ENCODE measurements at places on chromosomes 3 and 15.

- no peak for DNase-seq
Observed at GRCh38 chr3:58591517-58592510, 14.6 kb upstream of the FAM107A start.

- DNase-seq, result no peak
Observed at GRCh38 chr3:148372206-148372875, 325.4 kb upstream of the AGTR1 start.

GRCh38 chr3:16600780-16601536 lies 4.3 kb downstream of the DAZL start:
- DNase-seq, result peak; percentile 62

DNA sequence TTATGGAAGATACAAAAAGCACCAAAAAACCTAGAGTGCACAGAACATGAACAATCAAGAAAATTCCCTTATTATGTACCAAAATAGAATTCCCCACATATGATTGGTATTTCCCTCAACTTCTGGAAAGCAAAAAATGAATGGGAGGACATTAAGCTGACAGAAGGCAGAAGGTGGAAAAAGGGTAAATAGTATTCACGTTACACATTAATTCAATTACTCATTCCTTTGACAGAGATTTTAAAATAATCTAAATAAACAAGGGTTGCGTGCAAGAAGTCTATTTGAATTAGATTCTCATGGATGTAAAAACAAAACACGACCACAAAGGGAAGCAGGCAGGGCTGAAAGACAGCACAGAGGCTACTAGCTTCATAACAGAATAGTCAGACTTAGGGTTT lies 260.5 kb upstream of the ZPLD1 start:
- no peak for DNase-seq

DNA sequence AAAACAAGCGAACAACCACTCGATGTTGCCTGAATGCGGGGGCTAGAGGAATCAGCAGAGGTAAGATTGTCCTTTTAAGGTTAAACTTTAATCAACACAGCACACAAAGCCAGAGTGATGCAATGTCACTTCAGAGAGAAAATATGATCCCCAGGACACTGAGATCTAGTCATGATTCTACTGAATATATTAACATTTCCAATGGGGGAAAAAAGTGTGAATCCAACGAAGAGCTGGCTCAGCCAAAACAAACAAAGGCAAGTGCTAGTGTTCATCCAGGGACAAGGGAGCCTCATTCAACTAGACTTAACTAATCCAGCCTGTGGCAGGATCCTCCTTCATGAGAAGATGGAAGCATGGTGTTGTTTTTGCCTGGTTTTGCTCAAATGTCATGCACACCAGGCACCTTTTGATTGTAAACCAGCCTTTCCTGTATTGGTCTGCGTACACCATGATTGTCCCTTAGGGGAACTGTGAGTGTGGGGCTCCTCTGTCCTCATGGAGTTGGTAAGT lies 35.8 kb downstream of the SCG5 start:
- DNase-seq, result no peak

GRCh38 chr3:45583021-45583851 lies 11.3 kb upstream of the LIMD1 start:
- DNase-seq, result no peak

GRCh38 chr15:57152666-57153539 lies 223.4 kb upstream of the CGNL1 start:
- no peak for DNase-seq

- no peak for DNase-seq
Observed at GRCh38 chr3:185225523-185225922, 28.3 kb downstream of the EHHADH start.

DNA sequence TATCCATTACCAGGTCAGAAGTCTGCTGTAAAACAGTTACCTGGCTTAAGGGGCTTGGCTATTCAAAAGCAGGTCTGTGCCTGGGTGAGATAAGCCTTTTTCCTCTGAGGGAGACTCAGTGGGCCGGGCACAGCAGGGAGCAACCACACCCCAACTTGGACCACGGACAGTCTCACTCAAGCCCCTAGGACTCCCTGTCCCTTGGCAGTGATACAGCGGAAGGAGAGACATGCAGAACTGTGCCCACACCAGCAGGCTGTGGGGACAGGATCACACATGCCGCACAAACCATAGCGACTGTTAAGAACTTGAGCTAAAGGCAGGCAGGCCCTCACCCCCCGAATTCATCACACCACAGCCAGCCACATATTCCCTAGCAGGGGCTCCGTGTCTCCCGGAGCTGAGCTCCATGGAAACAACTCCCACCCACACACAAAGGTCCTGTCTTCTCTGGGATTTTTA lies 2.8 kb upstream of the GP5 start:
- no peak for DNase-seq

- DNase-seq, result no peak
Observed at GRCh38 chr15:91521548-91521947, 332.0 kb upstream of the SLCO3A1 start.

DNA sequence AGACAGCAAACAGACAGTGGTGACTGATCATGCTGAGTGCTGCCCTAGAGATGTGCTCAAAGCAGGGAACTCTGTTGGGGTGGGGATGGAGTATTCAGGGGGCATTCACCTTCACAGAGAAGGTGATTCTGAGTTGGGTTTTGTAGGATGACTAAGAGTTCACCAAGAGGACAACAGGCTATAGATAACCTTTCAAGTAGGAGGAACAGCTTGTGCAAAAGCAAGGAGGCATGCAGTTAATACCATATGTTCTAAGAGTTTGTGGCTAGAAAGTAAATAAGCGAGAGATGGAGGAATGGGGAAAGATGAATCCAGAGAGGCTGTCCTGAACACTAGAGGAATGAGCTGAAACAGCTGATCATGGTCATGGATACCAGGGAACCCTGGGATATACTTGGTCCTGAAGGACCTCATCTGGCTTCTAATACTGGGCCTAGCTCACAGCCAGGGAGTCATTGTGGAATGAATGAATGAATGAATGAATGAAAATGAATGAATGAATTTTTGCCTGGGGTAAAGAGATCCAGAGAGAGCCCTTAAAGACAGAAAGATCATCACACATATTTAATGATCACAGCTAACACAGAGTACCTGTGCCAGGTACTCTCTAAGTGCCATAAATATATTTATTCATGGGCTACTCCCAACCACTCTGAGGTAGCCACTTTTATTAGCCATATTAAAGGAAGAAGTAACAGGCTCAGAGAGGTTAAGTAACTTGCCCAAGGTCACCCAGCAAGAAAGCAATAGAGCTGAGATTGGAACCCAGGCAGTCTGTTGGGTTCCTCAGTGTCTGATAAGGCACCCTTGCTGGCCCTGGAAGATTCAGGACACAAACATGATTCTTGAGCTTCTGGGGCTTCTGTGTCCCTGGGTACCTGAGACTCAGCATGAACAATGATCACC lies 22.0 kb downstream of the SMAD6 start:
- no peak for DNase-seq

- no peak for DNase-seq
Observed at GRCh38 chr3:161043336-161044035, 61.7 kb downstream of the B3GALNT1 start.

- no peak for DNase-seq
Observed at GRCh38 chr3:16907243-16907642, 22.5 kb downstream of the PLCL2 start.

- no peak for DNase-seq
Observed at GRCh38 chr3:151290673-151291072, 12.3 kb upstream of the P2RY14 start.

DNA sequence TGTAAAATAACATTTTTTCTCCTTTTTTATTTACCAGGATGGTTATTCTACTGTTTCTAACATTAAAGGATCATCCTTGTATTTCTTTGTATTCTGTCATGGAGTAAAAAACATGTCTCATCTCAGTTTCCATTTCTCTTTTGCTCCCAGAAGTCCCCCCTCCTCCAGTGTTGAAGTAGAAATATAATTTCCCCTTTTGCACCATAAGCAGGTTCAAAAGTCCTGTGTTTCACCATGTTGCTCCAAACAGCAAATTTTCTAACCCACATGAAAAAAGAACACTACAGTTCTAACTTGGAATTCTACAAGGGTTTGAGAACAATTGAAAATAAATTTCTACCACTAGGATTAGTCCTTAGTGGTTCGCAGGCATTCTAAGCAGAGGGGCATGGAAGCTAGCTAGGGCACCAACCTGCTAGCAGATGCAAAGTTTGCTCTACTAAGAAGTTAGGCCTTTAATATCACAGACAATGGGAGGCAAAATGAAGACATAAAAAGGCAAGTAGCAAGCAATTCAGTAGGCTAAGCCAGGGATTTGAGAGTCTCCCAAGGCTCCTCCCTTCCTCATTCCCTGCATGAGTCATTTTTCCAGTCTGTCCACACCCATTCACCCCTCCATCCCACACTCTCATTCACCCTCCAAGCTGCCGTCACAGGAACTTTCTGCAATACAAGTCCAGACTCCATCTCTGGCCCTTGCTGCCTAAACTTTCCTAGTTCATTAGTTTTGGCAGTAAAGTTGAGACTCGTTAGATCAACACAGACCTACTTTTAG lies 2.3 kb upstream of the MBNL1 start:
- no peak for DNase-seq

- peak; percentile 40 for DNase-seq
Observed at GRCh38 chr3:47780741-47781684, 680 bp downstream of the SMARCC1 start.

- no peak for DNase-seq
Observed at GRCh38 chr15:49152552-49153312, 2.7 kb downstream of the COPS2 start.

DNA sequence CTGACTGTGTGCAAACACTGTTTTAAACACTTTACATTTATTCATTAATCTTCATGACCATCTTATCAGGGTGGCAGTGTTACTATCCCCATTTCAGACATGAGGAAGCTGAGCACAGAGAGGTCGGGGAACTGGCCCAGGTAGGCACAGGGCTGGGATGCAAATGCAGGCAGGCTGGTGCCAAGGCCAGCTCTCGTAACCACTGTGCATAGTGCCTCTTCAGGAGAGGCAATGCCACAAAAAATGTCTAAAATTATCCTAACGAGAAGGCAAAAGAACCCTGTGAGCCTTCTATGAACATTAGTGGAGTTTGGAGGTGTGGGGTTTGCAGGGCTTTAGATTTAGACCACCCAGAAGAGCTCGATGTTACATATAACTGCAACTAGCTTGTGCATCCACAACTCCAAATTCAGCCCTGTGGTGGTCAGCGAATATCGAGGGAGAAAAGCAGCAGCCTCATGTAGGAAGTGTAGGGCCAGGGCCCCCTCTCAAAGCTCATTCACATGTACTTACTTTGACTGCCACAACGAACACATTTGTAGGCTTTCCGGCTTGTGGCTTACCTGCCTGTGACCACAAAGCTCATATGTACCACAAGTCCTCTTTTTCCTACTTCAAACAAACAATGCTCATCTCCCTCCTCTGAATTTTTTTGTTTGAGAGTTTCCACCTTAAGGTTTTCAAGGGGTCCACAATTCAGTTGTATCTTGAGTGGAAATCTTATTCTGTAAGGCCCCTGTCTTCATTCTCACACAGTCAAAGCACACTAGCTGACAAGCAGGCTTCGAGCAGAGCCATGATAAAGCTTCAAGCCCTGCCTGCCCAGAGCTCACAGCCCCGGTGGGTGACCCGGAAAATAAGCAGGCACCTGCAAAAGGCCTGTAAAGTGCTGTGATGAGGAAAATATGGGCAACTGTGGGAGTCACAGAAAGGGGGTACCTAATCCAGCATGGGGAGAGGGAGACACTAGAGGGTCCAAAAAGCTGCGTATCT lies 722.9 kb upstream of the CFAP20DC start:
- DNase-seq, result peak; percentile 17

DNA sequence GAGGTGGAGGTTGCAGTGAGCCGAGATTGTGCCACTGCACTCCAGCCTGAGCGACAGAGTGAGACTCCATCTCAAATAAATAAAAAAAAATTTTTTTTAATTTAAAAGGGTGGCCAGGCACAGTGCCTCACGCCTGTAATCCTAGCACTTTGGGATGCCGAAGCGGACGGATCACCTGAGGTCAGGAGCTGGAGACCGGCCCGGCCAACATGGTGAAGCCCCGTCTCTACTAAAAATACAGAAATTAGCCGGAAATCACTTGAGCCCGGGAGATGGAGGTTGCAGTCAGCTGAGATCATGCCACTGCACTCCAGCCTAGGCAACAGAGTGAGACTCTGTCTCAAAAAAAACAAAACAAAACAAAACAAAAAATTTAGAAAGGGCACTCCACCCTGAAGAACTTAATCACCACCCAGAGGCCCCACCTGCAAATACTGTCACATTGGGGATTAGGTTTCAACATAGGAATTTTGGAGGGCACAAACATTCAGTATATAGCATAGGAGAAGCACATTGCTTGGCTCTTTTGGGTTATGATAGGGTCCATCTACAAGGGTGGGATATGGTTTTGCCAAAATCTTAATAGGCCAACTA lies 7.1 kb upstream of the YEATS2 start:
- no peak for DNase-seq

DNA sequence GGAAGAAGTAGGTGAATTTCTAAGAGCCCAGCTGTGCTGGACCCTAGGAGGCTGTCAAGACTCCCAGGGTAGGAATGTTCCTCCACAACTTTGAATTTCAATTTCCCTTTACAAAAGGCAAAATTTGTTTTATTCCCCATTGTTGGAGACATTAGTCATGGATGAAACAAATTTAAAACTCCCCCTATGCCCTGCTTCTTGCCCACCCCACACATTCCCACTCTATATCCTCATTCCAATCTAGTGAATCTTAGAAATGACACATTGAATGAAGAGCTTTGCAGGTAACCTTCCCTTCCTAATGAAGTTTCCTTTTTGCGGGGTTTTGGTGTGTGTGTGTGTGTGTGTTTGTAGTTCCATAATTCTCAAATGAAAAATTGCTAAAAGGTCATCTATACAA lies 72.6 kb downstream of the CCNL1 start:
- no peak for DNase-seq

DNA sequence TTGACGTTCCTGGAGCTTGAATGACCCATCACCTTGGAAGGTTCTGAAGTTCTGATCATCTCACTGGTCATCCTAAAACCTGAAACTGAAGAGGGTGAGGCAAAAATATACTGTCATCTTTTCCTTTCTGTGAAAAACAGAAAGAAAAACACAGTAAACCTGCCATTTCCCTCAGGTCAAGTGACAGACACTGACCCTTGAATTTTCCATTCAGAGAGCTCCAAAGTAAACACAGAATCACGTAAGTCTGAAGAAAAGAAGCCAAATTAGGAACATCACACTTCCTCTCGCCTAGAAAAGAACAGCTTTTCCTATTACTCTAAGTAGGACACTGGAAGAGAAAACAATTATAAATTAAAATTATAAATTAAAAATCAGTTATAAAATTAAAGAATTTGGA lies 78.7 kb upstream of the TGFBR2 start:
- no peak for DNase-seq

Measured in activated T-helper 1 cell treated with Interleukin-2 at 50 U/mL for 16 hours (primary cell).